ENCODE measurements at places on chromosomes 1 and 21.

GRCh38 chr1:58441699-58442098, 104.8 kb downstream of the OMA1 start:
- DNase-seq: no peak

DNA sequence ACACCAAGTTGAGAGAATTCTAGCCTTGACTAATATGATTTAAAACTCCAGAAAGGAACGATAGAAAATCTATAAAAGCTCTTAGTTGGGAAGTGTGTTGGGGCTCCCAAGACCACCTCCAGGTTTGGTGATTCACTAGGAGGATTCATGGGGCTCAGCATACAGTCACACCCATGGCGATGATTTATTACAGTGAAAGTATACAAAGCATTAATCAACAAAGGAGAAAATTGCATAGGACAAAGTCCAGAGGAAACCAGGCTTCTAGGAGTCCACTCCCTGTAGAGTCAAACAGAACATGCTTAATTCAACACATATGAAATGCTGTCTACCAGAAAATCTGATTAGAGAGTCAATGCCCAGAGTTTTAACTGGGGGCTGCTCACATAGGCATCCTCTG, 4.8 kb downstream of the CDCA8 start:
- no peak for DNase-seq

GRCh38 chr1:18511874-18512150, 31.1 kb downstream of the KLHDC7A start:
- DNase-seq: no peak

- DNase-seq: peak; percentile 87
Measured at GRCh38 chr1:211577819-211578639, 932 bp downstream of the SLC30A1 start.

DNA sequence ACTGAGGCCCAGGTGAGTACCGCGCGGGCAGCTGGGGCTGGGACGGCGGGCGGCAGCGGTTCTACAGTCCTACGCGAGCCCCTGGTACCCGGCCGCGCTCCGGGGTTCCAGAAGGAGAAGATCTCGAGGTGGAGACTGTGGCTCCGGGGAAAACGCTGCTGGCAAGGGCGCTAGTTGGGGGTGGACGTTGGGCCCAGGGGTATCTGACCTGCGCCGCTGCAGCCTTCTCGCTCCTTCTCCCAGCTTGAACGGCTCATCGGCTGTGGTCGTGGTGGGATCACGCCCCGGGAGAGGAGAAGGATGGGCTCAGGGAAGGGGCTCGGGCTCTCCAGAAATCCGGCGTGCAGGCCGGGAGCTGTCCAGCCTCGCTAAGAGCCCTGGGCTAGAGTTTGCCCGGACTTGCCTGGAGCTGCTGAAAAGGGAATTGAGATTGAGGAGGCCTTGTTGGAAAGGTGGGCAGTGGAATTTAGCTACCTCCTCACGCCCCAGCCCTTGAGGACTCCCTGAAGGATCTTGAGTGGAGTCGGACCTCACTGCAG, 1.1 kb upstream of the POU3F1 start:
- DNase-seq: peak; percentile 69

GRCh38 chr1:12477936-12478611, 139.9 kb downstream of the DHRS3 start:
- DNase-seq: peak; percentile 77

Data from AG08396 (cell line).